ENCODE measurements at places on chromosomes 4 and X. TPM values are rescaled to one million over a fixed set of nuclear protein-coding genes. Genes with fewer than 3 reads are reported as not detected.

SYN1 gene
- 6.5 TPM for polyA plus RNA-seq

CYSLTR1 gene
- 2.1 TPM for polyA plus RNA-seq

FAM13A gene
- 41.3 TPM for polyA plus RNA-seq

PDE6B gene
- polyA plus RNA-seq, result 41.4 TPM

SULT1B1 gene
- polyA plus RNA-seq, result 0.73 TPM

C4orf50 gene
- polyA plus RNA-seq, result 0.02 TPM

BRS3 gene
- 0.12 TPM for polyA plus RNA-seq

P2RY8 gene
- polyA plus RNA-seq, result 0.73 TPM

HPGD gene
- 59.8 TPM for polyA plus RNA-seq

ZFP92 gene
- 0.80 TPM for polyA plus RNA-seq

USP51 gene
- 13.9 TPM for polyA plus RNA-seq

TBC1D14 gene
- polyA plus RNA-seq, result 64.9 TPM

XK gene
- polyA plus RNA-seq, result 1.1 TPM

All from left kidney (tissue), 8 donors.